Fibroblast of skin of right quadriceps (primary cell): ENCODE measurements at places on chromosomes 12 and 14.

DNA sequence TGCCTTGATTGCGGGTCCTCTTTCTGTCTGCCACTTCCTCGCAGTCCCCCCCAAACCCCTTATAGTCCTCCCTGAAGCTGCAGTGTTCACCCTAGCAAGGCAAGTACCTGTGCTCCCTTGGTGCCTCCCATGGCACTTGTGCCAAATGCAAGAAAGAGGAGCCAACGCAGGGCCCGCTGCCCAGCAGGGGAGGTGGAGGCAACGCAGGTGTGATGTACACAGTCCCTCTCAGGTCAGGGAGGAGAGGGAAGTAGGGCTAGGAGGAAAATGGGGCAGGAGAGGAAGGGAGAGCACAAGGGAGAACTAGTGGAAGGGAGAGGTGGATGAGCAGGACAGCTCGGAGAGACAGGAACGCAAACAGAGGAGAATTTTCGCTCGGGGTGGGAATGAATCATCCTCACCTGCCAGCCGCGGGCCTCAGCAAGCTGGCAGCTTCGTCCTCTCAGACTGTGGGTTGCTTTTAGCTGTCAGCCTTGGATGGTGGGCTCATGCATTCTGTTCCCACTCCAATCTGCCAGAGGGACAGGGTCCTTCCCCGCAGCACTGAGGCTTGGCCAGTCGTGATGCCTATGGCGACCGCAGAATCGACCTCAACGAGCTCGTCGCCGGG, 357.0 kb downstream of the CACNA1C start:
- DNase-seq = no peak

- DNase-seq = peak; percentile 36
These were observed 99.8 kb downstream of the TGFB3 start for GRCh38 chr14:75881994-75882393.

DNA sequence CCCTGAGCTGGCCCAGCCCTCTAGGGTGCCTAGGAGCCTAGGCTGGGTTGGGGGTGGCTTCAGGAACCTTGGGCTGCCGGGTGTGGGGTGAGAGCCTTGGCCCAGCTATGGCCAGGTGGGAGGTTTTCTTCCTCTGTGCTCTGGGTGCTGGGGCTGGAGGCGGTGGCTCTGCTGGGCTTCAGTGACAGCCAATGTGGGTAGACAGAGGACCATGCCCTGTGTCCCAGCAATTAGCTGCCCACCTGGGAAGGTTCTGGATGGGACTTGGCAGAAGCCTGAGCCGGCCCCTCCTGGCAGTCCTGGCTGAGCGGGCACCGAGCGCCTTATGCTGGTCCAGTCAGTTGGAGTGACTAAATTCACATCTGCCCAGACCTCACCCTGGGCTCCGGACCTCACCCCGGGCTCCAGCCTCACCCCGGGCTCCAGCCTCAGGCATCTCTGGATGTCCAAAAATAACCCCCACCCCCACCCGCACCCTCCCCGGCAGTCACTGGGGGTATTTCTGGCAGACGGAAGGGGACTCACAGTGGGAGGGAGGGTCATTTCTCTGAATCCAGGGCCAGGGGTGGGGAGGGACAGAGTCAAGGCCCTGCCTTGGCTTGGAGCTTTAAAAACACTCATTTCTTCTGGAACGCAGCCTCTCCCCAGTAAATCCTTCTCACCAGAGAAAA, 46.9 kb downstream of the CYP46A1 start:
- DNase-seq = no peak

DNA sequence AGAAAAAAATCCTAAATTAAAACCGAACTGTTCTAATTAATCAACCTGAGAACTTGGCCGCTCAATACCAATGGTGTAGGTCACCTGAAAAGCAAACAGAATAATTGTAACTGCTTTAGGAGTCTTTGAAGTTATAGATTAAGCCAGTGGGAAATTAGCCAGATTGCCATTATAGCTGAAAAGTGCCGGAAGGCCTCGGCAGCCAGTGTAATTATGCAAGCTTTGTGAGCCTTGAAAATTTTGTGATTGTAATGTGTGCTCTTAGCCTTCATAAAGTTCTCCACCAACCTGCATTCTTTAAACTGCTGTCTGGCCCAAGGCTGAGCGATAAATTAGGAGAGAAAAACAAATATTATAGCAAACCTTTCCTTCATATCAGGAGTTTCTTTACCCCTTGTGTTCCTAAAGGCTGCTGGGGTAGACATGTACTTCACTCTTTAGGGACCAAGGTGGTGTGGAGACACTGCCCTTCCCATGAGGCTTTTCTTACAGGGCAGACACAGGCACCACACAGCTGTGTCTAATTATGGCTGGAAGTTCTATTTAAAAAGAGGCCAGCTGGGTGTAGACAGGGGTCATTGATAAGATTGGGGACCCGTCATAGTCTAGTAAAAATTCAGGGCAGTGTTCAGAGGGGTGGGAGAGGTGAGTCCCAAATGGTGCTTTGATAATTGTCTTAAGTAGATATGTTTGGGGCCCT, 991.2 kb downstream of the FLRT2 start:
- no peak for DNase-seq

- peak; percentile 34 for DNase-seq
These were observed 7.1 kb upstream of the ARL1 start for GRCh38 chr12:101414533-101415119.

DNA sequence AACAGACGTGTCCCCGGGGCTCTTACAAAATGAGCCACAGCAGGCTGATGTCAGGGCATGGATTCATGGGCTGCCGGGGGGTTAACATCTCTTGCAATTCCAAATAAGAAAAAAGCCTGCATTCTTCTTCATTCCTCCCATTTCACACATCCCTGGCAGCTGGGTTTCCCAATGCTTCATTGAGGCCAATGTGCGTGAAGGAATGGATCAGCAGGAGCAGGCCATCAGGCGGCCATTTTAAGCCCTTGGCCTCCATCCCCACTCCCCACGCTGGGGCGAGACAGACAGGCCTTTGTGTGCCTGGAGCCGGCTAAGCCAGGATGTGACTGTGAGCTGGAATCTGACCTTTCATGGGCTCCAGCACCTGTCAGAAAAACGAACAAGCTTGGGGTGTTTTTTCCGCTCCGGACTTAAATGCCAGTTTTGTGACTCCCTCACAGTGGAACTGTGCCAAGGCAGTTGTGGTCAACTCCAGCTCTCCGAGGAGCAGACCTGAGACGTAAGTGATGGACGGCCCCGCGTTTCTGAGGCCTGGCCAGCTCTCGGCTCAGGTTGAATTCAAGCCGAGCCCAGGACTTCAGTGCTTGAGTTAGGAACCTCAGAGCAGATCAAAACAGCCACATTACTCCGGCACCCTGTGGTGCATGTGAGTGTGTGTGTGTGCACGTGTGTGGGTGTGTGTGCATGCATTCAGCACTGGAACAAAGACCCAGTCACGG, 133.1 kb downstream of the TMEM30B start:
- DNase-seq = peak; percentile 90

- DNase-seq = peak; percentile 32
These were observed at the start of gene IL26 for GRCh38 chr12:68225576-68226476. Gene IL26 (minus strand): TSS chr12:68225810. CDS start chr12:68225756, 54 bp downstream.

DNA sequence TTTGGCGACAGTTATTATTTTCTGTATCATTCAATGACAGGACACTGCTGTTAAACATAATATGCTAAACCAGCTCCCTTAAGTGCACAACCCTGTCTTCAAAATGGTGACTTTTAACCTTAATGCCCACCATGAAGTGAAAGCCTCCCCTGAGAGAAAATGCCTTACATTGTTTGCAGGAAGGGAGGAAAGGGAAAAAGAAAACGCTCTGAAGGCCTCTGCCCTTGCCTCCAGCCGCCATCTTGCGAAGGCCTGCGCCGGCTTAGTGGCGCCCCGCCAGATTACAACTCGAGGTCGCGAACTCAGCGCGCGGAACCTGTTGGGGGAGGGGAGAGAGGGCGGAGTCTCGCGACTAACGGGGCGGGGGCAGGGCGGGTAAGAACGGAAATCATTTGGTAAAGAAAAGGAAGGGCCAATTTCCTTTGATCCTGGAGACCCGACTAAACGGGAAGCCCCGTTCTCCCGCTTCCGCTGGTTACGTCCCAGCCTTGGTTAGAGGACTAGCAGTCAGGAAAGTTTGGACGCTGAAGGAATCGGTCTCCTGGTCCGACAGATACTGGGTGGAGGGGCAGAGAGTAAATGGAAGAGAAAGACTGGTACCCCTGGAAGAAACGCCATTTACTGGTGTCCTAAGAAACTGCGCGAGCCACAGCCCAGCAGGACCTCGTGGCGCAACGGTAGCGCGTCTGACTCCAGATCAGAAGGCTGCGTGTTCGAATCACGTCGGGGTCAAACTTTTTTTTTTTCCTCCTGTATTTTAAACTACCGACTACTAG, 11.6 kb upstream of the TMPO start:
- peak; percentile 93 for DNase-seq

GRCh38 chr14:20375471-20375870, 32.0 kb downstream of the PARP2 start:
- DNase-seq = no peak

GRCh38 chr12:56995201-56995929, 11.0 kb downstream of the ZBTB39 start:
- no peak for DNase-seq

DNA sequence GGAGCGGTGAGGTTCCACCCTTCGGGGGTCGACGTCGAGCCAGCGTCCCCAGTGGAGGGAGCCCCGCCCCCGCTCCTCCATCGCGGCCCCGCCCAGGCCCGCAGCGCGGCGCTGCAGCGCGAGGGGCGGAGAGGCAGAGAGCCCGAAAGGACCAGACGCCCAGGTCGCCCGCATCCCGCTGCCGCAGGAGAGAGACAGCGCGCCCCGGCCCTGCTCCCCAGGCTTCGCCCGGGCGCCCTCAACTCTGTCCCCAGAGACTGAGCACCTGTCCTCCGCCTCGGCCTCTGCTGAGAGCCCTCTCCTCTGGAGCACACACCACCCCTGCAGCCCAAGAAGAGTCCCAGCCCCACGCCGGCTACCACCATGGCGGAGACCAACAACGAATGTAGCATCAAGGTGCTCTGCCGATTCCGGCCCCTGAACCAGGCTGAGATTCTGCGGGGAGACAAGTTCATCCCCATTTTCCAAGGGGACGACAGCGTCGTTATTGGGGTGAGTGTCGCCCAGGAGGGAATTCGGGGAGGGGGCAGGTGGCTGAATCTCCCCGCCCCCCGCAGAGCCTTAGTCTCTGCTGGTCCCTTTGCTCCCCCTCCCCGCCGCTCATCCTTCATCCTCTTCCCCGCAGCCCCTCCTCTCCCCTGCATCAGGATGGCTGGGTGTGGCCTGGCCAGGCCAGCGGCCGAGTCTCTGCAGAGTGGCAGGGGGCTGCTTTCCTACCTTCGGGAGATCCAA, at the start of gene KIF5A:
Gene KIF5A, plus strand, starts transcription at position 136 of the 732 bp plus-strand sequence. Its CDS starts 228 bp downstream, at position 364.
- DNase-seq = no peak

GRCh38 chr14:92982956-92983355, 60.0 kb downstream of the CHGA start:
- DNase-seq = no peak

DNA sequence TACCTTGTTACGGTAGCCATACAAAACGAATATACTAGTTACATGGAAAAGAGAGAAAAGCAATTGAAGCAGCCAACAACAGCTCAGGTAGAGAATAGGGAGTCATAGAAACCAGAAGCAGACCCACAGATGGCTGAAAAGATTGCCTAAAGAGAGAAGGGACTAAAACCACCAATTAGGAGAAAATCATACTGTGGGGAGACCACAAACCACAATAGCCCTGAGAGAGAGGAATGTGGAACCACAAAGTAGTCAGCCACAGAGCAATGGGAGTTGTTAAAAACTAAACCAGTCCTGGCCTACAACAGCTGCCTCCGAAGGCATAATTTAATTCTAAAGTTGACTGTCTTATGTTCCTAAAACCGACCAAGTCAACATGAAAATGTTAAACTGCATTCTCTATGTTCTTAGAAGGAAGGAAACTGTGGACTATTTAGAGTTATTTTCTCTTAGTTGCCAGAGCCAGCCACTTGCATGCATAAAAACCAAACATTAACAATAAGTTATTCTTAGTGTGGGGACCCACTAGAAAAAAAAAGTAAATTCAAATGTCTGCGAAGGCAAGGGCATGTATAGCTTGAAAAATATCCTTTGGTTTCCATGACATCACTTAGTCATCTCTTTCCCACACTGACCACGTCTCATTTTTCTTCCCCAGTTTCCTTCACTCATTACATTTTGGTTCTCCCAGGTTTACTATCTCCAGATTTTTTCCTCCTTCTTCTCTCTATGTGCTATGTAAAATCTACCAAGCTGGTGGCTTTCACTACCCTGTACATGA, 398.1 kb downstream of the NOVA1 start:
- peak; percentile 91 for DNase-seq

- DNase-seq = peak; percentile 59
These were observed 18.4 kb downstream of the USP44 start for GRCh38 chr12:95532851-95533250.

GRCh38 chr12:123075087-123075645, 75.7 kb downstream of the PITPNM2 start:
- DNase-seq = no peak

DNA sequence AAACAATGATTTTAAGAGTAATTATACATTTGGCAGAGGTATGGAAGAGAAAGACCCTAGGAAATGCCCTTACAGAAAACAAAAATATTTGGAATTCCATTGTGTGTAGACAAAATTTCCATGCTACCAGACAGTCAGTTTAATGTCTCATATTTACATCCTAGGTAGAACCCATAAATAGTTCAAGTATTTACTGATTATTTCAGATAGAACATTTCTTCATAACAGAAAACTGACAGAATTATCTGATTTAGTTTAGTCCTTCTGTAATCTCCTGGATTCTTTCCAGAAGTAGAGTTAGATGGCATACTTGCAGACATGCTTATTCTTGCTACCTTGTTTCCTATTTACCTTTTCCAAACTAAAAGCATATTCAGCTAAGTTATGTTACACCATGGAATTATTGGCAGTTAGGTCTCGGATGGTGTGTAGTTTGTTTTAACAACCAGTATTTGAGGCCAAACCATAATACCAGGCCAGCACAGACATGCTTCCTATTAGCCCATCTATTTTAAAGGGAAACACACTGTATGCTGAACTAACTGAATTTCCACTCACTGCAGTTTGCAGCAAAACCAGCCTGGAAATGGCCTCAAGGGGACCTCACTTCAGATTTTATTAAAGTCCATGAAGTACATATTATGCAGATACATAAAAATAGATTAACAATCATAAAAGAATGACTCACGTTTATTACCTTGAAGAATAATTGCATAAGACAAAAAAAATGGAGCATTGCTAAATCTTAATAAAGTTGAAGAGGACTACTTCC, 126.6 kb upstream of the LRIG3 start:
- DNase-seq = no peak
